NCI-H460 (cell line): ENCODE measurements at places on chromosomes 7 and 10. TPM values are rescaled to one million over a fixed set of nuclear protein-coding genes. Genes with fewer than 3 reads are reported as not detected.
A peak's percentile ranks its signal among the peaks of the same experiment; 100 is the strongest.

The AKR1D1 gene
- not detected in 2 replicates for total RNA-seq

The PLEKHA8 gene
- 15.5 and 18.3 TPM in 2 replicates for total RNA-seq

The CTAGE15 gene
- not detected in 2 replicates for total RNA-seq

The PIK3AP1 gene
- 0.47 and 1.3 TPM in 2 replicates for total RNA-seq

The PTPRN2 gene
- 2.9 and 3.5 TPM in 2 replicates for total RNA-seq

The PILRA gene
- total RNA-seq, result 0.40 and 0.57 TPM in 2 replicates

GRCh38 chr7:134320201-134320600 is 3.5 kb upstream of the SLC35B4 start:
- DNase-seq, result no peak

- peak; percentile 7 for DNase-seq
Measured at GRCh38 chr7:95199779-95200558, 124.4 kb downstream of the PON1 start.

GRCh38 chr7:7553386-7553785 is 13.3 kb upstream of the MIOS start:
- DNase-seq, result no peak

DNA sequence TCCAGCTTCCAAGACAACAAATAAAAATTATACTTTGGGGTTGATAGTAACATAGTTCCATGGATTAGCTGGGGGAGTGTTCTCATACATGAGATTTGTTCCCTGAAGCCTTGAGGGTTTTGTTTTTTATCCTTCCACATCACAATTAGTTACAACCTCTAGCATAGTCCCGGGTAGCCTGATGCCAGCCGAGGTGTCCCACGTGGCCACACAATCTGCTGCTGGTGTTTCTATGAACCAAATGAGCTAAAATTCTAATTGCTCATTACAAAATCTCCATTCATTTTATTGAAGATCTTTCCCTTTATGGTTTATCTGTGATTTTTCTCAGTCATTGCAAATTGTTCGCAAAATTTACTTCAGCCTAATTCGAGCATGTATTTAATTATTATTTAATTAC is 84.7 kb downstream of the CACNA2D1 start:
- no peak for DNase-seq

DNA sequence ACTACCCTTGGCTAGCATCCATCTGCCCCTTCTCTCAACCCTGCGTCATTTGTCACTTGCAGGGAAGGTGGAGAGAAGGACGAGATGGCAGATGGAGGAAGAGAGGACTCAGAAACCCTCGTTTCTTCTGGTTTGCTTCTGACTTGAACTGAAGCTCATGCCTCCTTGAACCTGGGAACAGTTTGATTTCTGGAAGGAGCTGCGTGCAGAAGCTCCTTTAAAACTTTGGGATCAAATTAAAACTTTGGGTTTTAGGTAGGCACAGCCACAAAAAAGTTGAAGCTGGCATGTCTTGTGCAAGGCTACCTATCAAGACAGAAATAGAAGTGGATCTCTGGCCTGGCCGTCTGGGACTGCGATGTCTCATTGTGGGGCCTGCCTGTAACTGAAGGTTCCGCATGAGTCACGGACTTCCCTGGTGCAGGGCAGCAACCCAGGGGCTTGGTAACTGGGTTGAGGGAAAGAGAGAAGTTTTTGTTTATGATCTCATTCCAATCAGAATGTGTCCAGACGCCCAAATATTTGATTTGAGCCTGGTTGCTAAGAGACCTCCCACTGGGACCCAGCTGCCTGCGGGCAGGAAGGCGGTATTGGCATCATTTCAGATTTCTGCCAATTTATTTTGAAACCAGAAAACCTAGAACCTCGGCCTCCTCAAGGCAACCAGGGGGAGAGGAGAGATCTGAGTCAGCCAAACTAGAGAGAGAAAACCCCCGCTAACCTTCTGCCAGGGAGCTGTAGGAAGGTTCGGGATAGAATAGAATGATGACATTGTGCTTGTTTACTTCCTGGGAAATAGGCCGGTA is 15.8 kb upstream of the CAMK1D start:
- peak; percentile 24 for DNase-seq

- no peak for DNase-seq
Measured at GRCh38 chr10:59109826-59110225, 66.6 kb upstream of the PHYHIPL start.
